ENCODE measurements at places on chromosomes 2 and 18.

DNA sequence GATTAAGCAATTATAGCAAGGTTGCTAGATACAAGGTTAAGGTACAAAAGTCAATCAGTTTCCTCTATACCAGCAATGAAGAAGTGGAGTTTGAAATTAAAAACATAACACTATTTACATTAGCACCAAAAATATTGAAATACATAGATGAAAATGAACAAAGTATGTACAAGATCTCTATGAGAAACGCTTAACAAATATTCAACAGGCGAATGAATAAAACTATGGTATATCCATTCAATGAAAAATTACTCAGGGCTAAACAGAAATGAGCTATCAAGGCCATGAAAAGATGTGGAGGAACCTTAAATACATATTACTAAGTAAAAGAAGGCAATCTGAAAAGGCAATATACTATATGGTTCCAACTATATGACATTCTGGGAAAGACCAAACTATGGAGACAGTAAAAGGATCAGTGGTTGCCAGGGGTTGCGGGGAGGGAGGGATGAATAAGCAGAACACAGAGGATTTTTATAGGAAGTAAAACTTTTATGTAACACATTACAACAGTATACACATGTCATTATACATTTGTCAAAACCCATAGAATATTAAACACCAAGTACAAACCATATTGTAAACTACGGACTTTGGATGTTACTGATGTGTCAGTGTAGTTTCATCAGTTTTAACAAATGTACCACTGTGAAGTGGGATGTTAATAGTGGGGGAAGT is 62.1 kb downstream of the RMDN2 start:
- H3K4me1 ChIP-seq: no peaks in the 10 kb centered on the region
- no peak for DNase-seq
- no peak overlapping the region for H3K27ac ChIP-seq

- H3K36me3 ChIP-seq: no peaks in the 10 kb centered on the region
- H3K27me3 ChIP-seq: no peaks in the 10 kb centered on the region
- DNase-seq: no peak
- no peak overlapping the region for H3K27ac ChIP-seq
Measured at GRCh38 chr2:12515871-12516270, 200.9 kb upstream of the TRIB2 start.

DNA sequence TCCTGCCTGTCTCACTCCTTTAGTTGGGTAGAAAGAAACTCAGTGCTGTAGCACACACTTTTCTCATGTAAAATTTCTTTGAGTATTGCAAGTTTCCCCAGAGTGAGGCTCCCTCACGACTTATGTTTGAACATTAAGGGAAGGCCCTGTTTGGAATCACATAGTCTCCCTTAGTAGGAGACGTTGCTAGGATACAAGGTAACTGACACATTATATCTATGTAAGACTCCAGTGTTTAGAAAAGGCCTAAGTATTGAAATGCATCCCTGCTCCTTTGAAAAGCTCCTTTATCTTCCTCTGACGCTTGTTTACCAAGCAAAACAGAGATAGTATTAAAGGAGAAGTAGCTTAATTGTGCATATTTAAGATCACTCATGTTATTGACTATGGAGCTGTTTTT is 248.2 kb downstream of the PHLPP1 start:
- no peak for DNase-seq
- no peak overlapping the region for H3K27ac ChIP-seq
- no peak overlapping the region for H3K4me3 ChIP-seq
- H3K27me3 ChIP-seq: no peaks in the 10 kb centered on the region
- no peaks in the 10 kb centered on the region for H3K36me3 ChIP-seq

DNA sequence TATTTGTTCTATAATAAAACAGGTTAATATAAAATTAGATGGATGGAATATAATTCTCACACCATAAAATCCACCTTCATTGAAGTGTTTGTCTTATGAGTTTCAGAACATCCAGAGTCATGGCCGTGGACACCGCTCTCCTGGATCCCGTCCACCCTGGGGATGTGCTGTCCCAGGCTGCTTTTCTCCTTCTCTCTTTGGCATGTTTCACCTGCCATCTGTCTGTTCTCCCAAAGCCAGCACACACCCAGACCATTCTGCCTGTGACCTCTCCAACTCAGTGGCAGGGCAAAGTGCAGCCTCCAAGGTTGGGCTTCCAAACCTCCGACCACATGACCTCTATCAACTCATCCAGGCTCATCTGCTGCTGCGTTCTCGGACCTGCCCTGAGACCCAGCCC is 104.7 kb downstream of the MYT1L start:
- DNase-seq: no peak
- no peak overlapping the region for H3K27ac ChIP-seq
- no peak overlapping the region for H3K4me3 ChIP-seq
- no peaks in the 10 kb centered on the region for H3K27me3 ChIP-seq
- no peaks in the 10 kb centered on the region for H3K36me3 ChIP-seq

GRCh38 chr2:203438528-203438927 is 96.6 kb downstream of the RAPH1 start:
- DNase-seq: no peak
- H3K27me3 ChIP-seq: no peaks in the 10 kb centered on the region
- no peak overlapping the region for H3K4me3 ChIP-seq

GRCh38 chr2:215828528-215829184 is 184.7 kb downstream of the MREG start:
- no peak overlapping the region for H3K27ac ChIP-seq
- H3K27me3 ChIP-seq: no peaks in the 10 kb centered on the region
- no peak for DNase-seq
- no peaks in the 10 kb centered on the region for H3K4me1 ChIP-seq

DNA sequence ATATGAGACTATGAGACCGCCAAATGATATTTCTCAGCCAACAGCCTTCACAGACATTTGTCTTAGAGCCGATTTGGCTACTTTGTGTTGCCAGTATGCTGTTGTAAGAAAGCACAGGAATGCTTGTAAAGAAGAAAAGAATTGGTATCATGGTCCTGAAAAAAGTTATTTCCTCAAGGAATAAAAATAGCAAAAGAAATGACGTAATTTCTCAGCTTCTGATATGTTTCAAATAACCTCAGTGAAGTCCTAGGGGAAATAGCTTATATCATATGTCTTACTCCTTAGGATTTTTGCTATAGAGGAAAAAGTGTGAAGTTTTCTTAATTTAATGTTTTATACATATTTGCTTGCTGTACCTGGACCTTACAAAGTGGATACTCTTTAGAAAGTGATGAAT is 23.0 kb downstream of the SCN1A start:
- no peak for DNase-seq
- H3K36me3 ChIP-seq: no peaks in the 10 kb centered on the region
- no peaks in the 10 kb centered on the region for H3K27me3 ChIP-seq
- no peak overlapping the region for H3K27ac ChIP-seq

DNA sequence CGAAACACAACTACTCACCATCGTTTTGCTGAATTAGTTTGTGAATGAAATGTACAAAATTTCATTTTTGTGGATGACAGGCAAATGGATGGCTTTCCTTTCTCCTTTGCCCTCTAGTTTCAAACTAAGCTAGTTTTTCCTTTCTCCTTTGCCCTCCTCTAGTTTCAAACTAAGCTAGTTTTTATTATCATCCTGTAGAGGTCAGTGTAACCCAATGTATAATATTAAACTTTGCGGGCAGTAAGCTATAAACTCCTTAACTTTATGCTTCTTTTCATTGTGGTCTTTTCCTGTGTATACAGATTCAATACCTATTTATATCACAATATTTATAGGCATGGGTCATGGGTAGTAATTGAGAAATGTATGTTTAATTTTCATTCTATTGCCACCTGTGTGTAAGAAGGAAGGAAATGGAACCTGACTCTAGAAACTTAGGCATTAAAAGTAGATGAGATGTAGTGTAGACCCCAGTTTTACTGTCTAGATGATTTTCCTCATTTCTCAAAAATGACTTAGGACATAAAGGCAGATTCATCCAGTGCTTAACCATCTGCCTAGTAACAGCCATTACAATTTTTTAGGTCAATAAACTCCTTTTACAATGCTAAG is 58.1 kb downstream of the MAP3K19 start:
- H3K4me1 ChIP-seq: no peaks in the 10 kb centered on the region
- H3K36me3 ChIP-seq: no peaks in the 10 kb centered on the region
- H3K4me3 ChIP-seq: no peak overlapping the region
- H3K27ac ChIP-seq: no peak overlapping the region
- no peaks in the 10 kb centered on the region for H3K27me3 ChIP-seq

DNA sequence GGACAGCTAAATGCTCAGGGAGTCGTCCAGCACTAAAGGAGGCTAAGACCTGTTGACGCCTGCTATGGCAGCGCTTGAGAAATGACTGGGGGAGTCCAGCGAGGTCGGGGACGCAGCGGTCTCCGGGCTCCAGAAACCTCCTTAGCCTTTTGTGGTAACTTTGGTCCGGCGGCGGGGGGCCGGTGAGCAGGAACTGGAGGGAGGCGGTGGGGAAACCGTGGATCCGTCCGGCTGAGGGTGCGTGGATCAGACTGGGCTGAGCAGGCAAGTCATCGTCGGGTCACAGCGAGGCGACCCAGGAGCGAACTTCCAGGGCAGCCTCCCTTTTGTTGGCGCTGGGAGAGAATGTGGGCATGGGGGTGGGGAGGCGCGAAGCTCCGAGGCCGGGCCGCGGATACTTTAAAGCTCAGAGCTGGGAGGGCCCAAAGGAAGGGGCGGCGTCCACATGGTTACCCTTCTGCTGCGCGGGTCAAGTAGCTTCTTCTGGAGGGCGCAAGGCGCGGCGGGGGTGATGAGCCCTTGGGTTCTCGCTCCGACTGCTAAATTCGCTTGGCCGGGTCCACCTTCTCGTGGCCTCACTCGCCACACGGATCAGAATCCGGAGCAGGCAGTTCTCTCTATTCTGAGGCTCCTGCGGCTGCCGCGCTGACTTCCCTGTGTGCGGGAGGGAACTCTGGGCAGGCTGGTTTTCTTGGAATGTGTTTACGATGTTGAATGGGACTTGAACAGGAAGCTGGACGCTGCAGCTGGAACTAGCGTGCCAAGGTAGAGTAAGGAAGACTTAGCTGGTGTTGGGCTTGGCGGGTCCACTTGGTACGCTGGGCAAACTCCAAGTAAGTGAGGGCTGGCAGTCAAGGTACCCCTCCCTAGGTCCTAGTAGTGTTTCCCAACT is 920 bp downstream of the GULP1 start:
- H3K27me3 ChIP-seq: no peaks in the 10 kb centered on the region
- no peaks in the 10 kb centered on the region for H3K36me3 ChIP-seq
- DNase-seq: peak; percentile 80
- peak overlapping the region; percentile 95 for H3K27ac ChIP-seq
- peak overlapping the region; percentile 75 for H3K4me3 ChIP-seq
